NCI-H1436 (cell line): ENCODE measurements at places on chromosomes 12 and 14.
A peak's percentile ranks its signal among the peaks of the same experiment; 100 is the strongest.

- no peak for DNase-seq
Observed at GRCh38 chr12:89960011-89960507, 251.4 kb upstream of the ATP2B1 start.

DNA sequence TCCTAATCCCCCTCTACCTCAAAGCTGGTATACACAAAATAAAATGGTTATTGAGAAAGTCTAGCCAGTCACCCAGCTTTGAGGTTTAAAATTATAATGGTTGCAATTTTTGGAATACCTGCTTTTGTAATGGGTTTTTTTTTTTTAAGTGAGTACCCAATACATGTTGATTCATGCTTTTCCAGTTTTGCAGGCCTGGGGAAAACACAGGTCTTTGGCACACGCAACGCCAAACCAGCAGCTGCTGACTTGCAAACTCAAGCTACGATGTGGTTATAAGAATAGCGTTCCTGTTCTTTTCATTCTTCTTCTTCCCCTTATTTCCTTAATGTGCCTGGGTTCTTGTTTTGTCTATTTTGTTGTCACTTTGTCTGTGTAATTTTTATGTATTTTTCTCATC lies 233.0 kb downstream of the EGLN3 start:
- no peak for DNase-seq

GRCh38 chr12:102903337-102904007 lies 13.6 kb downstream of the PAH start:
- peak; percentile 88 for DNase-seq

GRCh38 chr12:106133136-106134087 lies 5.3 kb downstream of the NUAK1 start:
- no peak for DNase-seq

- no peak for DNase-seq
Observed at GRCh38 chr12:120212301-120212700, 11.4 kb upstream of the RPLP0 start.

- DNase-seq: no peak
Observed at GRCh38 chr14:55926007-55926406, 192.2 kb upstream of the PELI2 start.

DNA sequence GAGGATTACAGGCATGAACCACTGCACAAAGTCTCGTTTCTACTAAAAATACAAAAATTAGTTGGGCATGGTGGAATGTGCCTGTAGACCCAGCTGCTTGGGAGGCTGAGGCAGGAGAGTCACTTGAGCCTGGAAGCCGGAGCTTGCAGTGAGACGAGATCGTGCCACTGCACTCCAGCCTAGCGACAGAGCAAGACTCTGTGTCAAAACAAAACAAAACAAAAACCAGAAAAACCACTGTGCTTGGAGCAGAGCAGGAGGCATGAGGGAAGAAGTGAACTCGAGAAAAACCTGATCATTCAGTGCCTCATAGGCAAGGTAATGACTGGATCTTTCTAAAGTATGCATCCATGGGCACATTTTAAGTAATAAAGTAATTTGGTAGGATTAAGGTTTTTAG lies 487.8 kb downstream of the KCNH5 start:
- no peak for DNase-seq

- DNase-seq: no peak
Observed at GRCh38 chr14:99972748-99973466, 92.3 kb upstream of the EVL start.

DNA sequence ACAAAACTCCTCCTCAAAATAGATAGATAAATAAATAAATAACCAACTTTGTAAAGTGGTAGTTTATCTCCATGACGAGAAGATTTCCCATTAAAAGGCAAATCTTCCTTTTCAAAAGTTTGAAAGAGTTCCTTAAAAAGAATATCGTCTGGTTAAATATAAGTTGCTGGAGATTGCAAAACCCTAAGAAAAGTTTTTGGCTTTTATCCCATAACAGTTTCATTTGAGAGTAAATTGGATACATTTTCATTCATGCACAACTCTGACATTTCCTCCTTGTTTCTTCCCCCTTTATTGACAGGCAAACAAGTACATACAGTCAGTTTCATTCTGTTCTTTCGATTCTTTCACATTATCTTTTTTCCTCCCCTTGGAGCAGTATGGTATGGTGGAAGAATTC lies 45.4 kb upstream of the BTG1 start:
- DNase-seq: no peak

- DNase-seq: no peak
Observed at GRCh38 chr14:22479776-22480464, 109.1 kb downstream of the DAD1 start.

- DNase-seq: peak; percentile 58
Observed at GRCh38 chr12:6684609-6685008, 4.6 kb downstream of the ZNF384 start.

- no peak for DNase-seq
Observed at GRCh38 chr14:104371031-104371430, 208.5 kb upstream of the C14orf180 start.

- DNase-seq: no peak
Observed at GRCh38 chr14:104212206-104213095, 74.1 kb downstream of the KIF26A start.

GRCh38 chr12:47814539-47815170 lies 5.0 kb downstream of the HDAC7 start:
- DNase-seq: no peak

DNA sequence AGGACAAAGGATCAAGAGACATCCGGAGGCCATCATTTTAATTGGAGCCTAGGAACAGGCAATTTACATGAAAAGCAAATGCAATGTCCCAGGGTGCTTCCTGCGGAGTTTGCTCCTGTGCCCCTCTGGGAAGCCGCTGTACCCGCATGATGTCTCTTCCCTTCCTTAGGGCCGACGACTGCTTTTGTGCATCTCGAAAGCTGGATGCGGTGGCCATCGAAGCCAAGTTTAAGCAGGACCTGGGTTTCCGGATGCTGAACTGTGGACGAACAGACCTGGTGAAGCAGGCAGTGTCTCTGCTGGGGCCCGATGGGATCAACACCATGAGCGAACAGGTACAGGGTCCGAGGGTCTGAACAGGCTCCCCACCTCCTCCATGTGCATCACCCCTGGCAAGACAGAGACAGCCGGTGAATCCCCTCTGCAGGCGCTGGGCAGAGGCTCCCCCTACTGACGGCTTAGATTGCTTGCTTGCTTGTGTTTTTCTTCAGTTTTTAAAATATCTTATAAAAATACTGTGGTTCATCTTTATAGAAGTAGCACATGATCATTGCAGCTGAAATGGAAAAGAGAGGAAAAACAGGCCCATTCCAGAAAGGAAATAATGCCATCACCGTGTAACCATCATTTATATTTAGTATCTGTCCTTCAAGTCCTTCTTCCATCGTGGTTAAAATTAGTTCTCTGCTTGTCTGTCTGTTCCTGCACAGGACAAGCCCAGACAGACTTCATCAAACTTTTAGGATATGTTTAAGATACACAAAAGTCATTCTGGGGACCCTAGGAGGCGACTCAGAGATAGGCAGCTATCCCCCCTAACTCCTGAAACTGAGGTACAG lies 75.4 kb upstream of the PWP1 start:
- DNase-seq: peak; percentile 7

GRCh38 chr12:114403011-114403689 lies 2.8 kb downstream of the TBX5 start:
- DNase-seq: no peak

- DNase-seq: no peak
Observed at GRCh38 chr14:54929556-54929955, 26.9 kb upstream of the GCH1 start.

GRCh38 chr14:22549981-22550673 lies 38.9 kb downstream of the DAD1 start:
- no peak for DNase-seq

DNA sequence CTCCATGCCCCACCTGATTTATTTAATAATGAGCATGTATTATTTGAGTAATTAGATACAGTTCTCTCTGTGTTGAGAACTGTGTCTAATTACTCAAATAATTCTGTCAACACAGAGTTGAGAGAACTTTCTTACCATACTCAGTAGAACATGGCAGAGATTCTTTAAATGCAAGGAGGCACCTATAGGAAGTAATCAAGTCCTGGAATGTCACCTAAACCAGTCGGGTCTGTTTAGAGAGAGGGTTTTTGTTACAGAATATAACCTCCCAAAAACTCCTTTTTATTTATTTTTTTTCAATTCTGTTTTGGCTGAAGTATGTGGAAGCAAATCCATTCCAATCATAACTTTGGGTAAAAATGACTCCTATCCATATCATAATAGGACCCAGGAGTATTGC lies 37.5 kb upstream of the CIT start:
- DNase-seq: no peak

DNA sequence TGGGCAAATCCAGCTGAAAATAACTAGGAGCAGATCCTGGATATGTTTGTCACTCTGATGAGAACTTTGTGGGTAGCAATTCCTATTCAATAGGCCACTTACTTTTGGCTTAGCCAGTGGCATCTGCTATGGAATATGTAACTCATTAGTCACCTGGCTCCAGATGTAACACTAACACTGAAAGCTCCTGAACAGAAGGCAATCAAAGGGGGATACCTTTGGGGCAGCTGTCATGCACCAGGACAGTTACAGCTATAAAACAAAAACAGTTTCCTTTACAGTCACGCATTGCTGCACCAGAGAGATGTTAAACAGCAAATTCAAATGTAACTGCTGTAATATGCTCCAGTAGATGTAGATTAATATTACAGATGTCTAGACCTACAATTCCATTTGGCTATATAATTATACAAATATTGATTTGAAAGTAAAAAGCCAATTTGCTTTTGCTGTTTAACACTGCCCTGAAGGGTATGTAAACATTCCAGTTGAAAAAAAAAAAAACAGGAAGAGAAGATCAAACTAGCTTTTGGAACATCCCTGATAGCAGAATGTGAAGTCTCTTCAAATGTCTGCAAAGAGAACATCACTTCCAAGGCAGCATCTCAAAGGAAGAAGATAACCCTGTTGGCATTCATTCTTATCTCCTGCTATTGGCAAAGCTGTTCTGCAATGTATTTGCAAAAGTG lies 18.4 kb downstream of the RACGAP1 start:
- DNase-seq: no peak

GRCh38 chr12:87344699-87345098 lies 684.5 kb downstream of the C12orf50 start:
- DNase-seq: no peak

DNA sequence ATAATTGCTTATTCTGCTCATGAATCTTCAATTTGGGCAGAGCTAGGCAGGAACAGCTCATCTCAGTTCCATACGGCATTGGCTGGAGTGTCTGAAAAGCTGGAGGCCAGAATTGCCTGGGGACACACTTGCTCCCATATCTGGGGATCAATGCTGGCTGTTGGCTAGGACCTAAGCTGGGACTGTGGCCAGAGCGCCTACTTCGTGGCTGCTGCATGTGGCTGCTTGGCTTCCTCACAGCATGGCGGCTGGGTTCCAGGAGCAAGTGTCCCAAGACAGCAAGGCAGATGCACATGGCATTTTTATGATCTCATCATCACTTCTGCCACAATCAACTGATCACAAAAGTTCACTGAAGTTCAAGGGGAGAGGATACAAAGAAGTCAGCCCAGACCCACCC lies 200.2 kb downstream of the TTC8 start:
- no peak for DNase-seq
